ENCODE measurements at places on chromosomes 2 and 18.
A peak's percentile ranks its signal among the peaks of the same experiment; 100 is the strongest.

DNA sequence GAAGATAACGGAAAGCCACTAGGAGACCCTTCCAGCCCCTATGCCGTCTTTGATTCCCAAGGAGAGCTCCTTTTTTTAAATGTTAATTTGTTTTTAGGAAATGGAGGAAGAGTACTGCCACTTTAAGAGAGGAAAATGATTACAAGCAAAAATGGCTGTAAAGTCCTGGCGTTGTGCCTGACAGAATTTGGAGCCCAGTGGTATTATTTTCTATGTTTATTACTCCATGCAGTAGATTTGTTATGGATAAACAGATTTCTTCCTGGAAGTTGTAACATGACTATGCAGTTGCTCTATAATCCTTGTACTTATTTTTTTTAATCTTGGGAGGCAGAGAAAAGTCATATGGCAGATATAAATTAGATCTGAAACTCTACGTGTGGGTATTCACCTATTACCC, 141.3 kb downstream of the GBX2 start:
- no peak for DNase-seq

DNA sequence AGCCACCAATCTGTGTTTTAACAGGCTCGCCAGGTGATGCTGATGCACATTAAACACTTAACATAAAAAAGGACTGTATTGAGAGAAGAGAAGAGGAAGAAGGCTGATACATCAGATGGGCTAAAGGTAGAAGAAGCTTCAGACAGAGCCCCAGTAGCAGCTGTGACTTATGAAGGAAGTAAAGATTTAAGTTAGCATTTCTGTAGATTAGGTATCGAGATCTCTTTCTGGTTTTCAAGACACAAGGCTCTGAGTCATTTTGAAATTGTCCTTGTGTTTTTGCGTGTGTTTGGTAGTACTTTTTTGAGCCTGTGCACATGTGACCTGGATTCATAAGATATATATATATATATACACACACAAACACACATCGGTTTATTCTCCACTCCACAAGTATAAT, 40.6 kb upstream of the GCFC2 start:
- DNase-seq, result no peak

- no peak for DNase-seq
Observed at GRCh38 chr2:161947836-161948235, 126.2 kb downstream of the DPP4 start.

DNA sequence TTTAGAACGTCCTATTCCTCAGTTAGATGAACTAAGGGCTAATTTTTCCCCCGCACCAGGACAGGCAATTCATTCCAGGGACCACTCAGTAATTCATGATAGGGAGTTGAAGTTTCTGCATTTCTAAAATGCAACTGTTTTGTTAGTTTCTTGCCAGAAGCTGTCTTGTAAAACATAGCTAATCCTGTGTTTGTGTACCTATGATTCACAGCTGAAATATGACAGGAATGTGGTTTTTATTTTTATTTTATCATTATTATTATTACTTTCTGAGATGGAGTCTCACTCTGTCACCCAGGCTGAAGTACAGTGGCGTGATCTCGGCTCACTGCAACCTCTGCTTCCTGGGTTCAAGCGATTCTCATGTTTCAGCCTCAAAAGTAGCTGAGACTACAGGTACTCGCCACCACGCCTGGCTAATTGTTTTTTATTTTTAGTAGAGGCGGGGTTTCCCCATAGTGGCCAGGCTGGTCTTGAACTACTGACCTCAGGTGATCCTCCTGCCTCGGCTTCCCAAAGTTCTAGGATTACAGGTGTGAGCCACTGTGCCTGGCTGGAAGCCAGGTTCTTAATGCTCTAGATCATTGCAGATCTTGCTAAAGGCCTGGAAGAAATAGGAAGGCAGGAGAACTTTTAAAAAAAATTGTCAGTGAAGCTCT, 154.8 kb upstream of the FHL2 start:
- peak; percentile 45 for DNase-seq

GRCh38 chr2:222289278-222290160, 9.3 kb downstream of the PAX3 start:
- DNase-seq, result no peak

- no peak for DNase-seq
Observed at GRCh38 chr18:4193086-4193485, 262.0 kb downstream of the DLGAP1 start.
